ENCODE measurements at places on chromosomes 7 and 10. TPM values are rescaled to one million over a fixed set of nuclear protein-coding genes. Genes with fewer than 3 reads are reported as not detected.

ODAD2 gene
- 1.1 TPM for total RNA-seq

TMEM106B gene
- total RNA-seq: 82.8 TPM

PILRA gene
- total RNA-seq: not detected

SLC16A12 gene
- 1.6 TPM for total RNA-seq

KCNIP2 gene
- total RNA-seq: not detected

TMEM176B gene
- total RNA-seq: not detected

MPP7 gene
- 1.4 TPM for total RNA-seq

CFAP70 gene
- 0.18 TPM for total RNA-seq

TMEM140 gene
- total RNA-seq: 0.72 TPM

ZNF273 gene
- 2.7 TPM for total RNA-seq

CNPY1 gene
- not detected for total RNA-seq

SCART1 gene
- total RNA-seq: 0.28 TPM

TEX36 gene
- not detected for total RNA-seq

ATG9B gene
- total RNA-seq: 0.18 TPM

PTPRE gene
- 0.56 TPM for total RNA-seq

TRPV6 gene
- total RNA-seq: not detected

DYDC2 gene
- not detected for total RNA-seq

APBB1IP gene
- not detected for total RNA-seq

SHH gene
- not detected for total RNA-seq

AMPH gene
- 3.9 TPM for total RNA-seq

CYP2C8 gene
- not detected for total RNA-seq

PIP gene
- total RNA-seq: not detected

MYOZ1 gene
- 0.18 TPM for total RNA-seq

ANLN gene
- 209 TPM for total RNA-seq

HTR7 gene
- 0.56 TPM for total RNA-seq
